ENCODE measurements at places on chromosomes 2 and 18.
A peak's percentile ranks its signal among the peaks of the same experiment; 100 is the strongest.

DNA sequence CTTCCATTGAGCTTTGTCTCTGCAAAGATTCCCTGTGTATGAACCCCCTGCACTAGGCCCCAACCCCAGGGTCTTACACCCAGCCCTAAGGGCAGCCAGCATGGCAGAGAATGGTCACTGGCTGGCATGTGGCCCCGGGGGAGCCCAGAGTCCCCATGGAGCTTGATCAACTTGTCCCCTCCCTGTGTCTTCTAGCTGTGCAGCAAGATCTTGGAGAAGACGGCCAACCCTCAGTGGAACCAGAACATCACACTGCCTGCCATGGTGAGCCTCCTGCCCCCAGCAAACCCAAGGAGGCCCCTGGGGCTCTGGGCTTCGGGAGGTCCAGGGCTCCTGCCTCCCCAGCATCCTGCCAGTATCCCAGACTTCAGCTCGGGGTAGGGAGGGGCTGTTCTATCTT lies 81.5 kb downstream of the DYSF start:
- DNase-seq, result no peak

- no peak for DNase-seq
These were observed 183.0 kb upstream of the ZC3H15 start for GRCh38 chr2:186303091-186303490.

DNA sequence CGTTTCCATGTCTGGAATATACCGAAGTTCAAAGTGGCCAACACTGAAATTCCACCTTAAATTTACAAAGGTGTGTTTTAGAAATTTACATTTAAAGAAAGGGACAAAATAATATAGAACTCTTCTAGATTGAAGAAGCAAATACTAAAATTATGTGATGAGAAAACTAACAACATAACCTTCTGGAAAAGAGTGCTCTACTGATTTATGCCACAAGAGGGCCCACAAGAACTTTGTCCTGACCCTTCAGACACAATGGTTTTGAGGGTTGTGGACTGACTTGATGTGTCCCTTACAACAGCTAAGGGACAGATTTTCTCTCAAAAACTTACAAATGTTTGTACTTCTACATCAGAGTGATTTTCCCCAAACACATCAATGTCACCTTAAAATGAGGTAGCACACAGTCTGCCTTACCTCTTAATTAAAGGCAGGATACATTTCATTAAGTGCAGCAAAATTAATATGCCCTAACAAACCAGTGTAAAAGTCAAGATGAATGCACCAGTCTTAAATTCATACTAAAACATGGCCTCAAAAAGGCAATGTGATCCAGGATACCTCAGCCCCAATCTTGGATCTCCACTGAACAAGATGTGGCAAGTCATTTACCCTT lies 36.2 kb downstream of the EIF2AK3 start:
- peak; percentile 22 for DNase-seq

- no peak for DNase-seq
These were observed 274.5 kb downstream of the MYT1L start for GRCh38 chr2:2056531-2056930.

DNA sequence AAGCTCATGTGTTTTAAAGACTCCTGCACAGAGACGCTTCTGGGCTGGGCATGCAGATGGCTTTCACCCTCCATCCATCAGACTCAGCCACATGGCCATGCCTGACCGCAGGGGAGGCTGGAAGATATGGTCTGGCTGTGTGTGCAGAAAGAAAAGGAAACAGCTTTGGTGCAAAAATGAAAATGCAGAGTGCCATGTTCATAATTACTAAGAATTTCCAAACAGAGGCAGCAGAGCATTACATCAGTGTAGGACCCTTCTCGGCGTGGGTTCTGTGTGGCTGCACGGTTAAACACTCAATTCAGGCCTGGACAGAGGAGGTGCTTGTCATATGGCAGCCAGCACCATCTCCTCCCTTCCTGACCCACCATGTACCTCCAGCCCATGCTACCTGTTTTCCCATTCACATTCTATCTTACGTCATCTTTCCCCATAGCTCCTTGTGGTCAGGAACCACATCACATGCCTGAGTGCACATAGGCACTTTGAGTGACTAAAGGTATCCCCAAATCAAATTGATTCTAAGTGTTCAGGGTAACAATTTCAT lies 200.3 kb upstream of the ID2 start:
- no peak for DNase-seq

GRCh38 chr2:151175864-151176263 lies 85.8 kb downstream of the RBM43 start:
- DNase-seq, result no peak

GRCh38 chr2:222481941-222482340 lies 57.6 kb downstream of the SGPP2 start:
- no peak for DNase-seq

DNA sequence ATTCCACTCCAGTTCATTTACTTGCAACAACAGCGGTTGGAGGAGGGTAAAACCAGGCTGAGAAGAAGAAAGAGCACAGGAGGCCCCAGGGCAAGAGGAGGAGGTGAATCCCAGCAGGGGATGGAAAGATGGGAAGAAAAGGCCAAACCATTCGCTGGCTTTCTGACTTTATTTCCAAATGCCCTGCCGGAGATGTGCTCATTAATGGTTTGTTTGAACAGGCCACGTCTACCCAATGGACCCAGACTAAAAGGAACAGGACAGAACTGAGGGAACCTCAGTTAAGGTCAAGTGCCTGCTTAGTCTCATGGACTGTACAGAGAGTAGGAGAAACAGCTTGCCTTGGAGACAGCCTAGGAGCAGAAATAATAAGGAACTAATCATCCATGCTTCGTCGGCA lies 121.6 kb upstream of the NDUFV2 start:
- no peak for DNase-seq

DNA sequence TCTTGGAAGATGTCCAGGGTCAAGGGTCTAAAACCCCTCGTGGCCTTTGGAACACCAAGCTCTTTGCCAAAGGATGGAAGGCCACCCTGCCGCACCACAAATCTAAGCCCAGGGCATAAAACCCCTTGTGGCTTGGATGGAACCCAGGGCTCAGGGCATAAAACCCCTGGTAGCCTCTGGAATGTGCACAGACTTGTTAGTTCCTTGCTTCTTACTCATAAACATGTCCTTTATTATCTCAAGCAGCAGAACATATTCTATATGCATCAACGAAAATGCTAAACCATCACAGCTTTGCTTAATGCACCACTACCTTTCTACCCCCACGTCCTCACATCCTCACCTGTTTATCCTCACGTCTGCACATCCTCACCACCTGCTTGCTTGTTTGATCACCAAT lies 998.0 kb downstream of the DSC3 start:
- DNase-seq, result no peak

DNA sequence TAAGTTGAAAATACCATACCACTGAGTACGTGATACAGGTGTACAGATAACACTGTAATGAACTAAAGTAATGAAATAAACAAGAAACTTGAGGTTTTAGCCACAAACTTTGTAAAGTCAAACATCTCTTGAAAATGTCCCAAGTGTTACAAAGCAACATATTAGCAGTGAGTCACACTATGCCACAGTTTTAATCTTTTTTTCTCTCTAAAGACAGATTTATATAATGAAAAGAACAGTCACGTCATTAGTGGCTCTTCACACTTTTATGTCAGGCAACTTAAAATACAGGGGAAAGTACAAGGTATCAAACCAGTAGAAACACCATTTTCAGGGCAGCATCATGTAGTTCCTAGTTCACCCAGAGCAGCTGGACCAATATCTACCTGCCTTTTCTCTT lies 42.1 kb downstream of the RAPH1 start:
- no peak for DNase-seq

DNA sequence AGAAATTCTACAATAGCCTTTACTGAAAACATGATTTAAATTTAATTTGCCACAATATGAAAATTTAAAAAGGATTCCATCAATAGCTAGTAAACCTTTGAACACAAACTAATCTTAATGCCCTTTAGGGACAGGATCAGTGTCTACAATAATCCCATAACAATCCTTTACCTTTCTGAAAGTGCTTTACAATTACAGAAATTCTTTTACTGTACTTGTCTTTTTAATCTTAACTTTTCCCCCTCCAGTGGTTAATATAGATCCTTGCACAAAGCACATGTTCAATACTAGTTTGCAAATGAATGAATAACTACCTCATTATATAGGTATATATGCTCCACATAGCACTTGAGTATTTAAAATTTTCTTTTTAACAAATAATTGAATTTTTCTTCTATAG lies 122.6 kb downstream of the PLEKHA3 start:
- DNase-seq, result no peak

DNA sequence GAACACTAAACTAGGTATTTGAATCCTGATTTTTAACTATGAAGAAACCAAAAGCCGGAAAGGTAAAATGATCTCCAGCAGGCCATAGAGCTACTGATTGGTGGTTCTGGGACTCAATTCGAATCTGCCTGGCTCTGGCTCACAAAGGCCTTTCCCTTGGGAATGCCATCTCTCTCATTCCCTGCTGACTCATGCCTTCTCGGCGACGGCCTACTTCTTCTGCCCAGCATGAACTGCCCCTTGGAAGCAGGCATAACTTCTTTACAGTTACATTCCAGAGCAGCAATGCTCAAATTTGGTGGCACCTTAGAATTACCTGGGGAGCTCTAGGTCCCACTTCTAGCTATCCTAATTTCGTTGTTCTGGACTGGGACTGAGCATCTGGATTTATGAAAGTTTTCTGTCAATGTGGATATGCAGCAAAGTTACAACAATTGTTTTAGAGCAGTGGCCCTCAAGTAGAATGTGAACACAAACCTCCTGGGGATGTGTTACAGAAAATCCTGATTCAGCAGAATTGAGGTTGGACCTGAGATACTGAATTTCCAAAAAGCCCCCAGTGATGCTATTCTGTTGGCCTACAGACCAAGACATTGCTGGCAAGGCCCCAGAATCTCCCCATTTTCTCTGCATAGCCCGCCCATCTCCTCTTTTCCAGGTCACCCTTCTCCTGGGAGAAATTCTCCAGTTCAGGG lies 261.1 kb downstream of the CNTNAP5 start:
- no peak for DNase-seq

DNA sequence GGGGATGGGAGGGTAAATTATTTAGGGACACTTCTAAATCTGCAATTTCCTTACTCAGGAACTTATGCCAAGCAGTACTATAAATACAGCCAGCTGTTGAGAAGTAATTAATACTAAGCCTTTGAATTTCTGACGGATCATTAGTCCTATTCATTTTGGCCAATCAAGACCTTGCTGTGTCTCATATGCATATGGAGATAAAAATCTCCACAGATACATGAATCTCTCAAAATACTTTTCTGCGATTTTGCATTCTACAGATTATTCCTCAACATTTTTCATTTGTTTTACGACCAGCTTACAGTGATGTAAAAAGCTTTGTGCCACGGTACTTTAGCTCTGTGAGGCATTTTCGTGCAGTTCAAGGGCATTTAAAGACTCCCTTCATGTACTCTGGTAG lies 16.7 kb downstream of the LANCL1 start:
- DNase-seq, result no peak

GRCh38 chr2:181411105-181411849 lies 45.9 kb upstream of the ITGA4 start:
- DNase-seq, result no peak

DNA sequence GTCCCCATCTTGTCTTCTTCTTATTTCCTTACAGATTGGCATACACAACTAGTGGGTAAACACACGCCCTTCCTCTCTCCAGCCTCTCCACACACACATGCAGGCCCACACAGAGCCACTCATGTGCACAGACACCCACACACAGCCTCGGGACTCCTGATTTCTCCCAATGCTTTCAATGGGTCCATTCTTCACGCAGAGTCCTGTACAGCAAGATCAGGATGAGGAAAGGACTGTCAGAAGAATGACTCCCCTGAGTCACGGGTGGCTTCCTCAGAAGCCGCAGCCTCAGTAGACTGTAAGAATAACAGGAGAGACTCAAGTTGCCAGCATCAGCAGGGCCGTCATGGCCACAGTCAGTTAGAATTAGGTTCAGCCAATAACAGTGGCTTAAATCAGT lies 109.1 kb upstream of the GLI2 start:
- no peak for DNase-seq

GRCh38 chr2:25218100-25218499 lies 49.7 kb upstream of the POMC start:
- DNase-seq, result no peak

DNA sequence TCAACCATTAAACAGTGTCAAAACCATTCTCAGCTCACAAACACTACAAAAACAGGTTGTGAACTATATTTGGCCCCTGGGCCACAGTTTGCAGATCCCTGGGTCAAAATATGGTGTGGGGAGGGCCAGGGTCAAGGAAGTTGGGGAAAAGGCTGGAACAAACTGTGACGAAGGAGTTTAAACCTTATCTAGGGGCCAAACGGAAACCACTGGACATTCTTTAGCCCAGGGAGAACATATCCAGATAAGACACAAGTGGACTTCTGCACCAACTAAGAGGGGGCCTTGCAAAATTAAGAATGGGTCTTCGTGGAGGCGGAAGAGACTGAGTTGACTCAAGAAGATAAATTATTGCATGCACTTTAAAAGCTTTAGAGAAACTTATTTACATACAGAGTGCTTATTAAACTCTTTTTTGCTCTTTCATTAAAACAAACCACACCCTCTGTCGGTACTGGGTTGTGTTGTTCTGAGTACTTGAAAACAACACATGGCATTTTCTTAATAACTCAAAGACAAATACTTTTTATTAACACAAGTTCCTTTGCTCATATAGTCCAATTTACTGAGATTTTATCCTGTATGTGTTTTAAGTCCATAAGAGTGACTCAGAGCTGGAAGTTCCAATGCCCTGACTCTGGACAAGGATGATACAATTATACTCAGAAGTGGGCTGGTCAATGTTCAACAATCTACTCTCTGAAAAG lies 5.3 kb upstream of the ASAP2 start:
- DNase-seq, result no peak

GRCh38 chr2:65053199-65053598 lies 3.0 kb upstream of the CEP68 start:
- no peak for DNase-seq

GRCh38 chr2:201542291-201542690 lies 90.8 kb downstream of the STRADB start:
- no peak for DNase-seq

- DNase-seq, result no peak
These were observed 36.5 kb downstream of the PRKCE start for GRCh38 chr2:45687964-45688363.

- DNase-seq, result no peak
These were observed 9.5 kb downstream of the ARL4C start for GRCh38 chr2:234487356-234487755.

DNA sequence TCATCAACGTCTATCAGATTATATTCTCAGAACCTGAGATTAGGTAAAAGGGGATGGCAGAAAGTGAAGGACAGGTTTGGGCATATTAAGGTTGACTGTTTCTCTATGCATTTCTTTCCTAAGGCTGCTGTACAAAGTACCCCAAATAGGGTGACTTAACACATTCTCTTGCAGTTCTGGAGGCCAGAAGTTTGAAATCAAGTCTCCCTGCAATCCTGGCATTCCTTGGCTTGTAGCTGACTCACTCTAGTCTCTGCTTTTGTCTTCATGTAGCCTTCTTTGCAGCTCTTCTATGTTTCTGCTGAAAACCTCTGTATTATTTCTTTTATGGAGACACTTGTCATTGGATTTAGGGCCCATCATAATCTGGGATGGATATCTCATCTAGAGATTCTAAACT lies 364.3 kb downstream of the PLCL1 start:
- DNase-seq, result no peak

- DNase-seq, result no peak
These were observed 87.3 kb upstream of the LDLRAD4 start for GRCh38 chr18:13131283-13131682.

- DNase-seq, result no peak
These were observed 129.6 kb upstream of the COPS8 start for GRCh38 chr2:236956031-236956618.

GRCh38 chr18:59467497-59467896 lies 108.4 kb upstream of the LMAN1 start:
- no peak for DNase-seq

- no peak for DNase-seq
These were observed 23.4 kb downstream of the ZAP70 start for GRCh38 chr2:97736608-97737330.

Measured in stimulated activated CD4-positive, alpha-beta T cell treated with anti-CD3 and anti-CD28 coated beads, Interleukin-2, amount 100 ng/mL, for 4 hours (primary cell).